Muscle of back (tissue), 13 donors: ENCODE measurements at places on chromosomes 6 and 20.
A peak's percentile ranks its signal among the peaks of the same experiment; 100 is the strongest.

DNA sequence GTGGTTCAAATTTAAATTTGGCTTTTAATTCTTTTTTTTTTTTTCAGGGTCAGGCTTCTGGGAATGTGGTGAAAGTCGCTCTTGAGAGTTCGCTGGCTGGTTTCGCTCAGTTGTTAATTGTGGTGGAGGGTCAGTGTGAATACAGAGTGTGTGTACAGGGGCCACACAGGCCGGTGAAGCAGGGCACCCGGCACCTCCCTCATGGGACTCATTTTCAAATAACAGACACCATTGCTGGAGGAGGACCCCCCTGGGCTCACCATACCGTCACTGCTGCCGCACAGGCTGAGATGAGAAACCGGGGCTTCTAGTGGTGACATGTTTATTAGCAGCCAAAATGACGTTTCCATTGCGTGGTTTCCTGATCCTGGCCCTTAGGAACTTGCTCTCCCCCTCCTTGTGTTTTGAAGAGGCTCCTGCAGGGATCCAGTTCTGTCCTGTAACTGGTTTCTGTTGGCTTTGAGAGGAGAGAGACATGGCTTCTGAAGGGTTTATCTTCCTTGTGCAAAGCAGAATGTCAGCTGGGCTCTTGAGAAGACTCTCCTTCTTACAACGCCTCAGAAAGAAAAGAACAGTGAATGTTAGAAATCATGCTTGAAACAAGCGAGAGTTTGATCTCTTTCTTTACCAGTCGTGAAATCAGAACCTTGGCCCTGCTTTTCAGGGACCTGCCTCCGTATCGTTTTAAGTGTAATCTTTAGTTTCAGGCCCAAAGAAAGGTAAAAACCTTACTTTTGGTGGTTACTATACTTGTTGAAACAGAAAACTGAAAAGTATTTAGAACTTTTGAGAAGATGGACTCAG is 37.8 kb downstream of the DUSP22 start:
- DNase-seq: no peak

GRCh38 chr6:125611573-125612344 is 137.7 kb upstream of the HEY2 start:
- peak; percentile 31 for DNase-seq

DNA sequence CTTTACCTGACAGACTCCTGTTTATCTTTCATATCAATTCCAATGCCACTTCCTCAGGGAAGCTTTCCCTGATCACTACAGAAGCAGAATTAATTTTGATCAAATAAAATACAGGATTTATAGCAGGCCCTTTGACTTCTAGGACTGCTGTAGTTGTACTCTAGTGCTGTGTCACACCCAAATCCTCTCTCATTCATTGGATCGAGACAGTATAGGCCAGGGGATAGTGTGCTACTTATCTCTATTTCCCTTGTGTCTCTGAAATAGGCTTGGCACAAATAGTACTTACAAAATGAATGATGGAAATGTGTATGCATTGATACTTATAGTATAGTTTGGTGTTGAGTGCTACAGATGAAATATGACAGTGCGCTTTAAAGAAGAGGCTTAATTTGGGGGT is 19.8 kb downstream of the RALY start:
- no peak for DNase-seq

GRCh38 chr6:52149076-52149475 is 37.1 kb upstream of the IL17A start:
- no peak for DNase-seq

GRCh38 chr20:57104651-57105204 is 161.7 kb downstream of the BMP7 start:
- no peak for DNase-seq

GRCh38 chr20:2302384-2303060 is 6.7 kb downstream of the TGM3 start:
- no peak for DNase-seq

- DNase-seq: no peak
Observed at GRCh38 chr6:151096255-151096612, 143.5 kb upstream of the AKAP12 start.

- DNase-seq: peak; percentile 90
Observed at GRCh38 chr6:163415620-163416556, 1.4 kb downstream of the QKI start.

- DNase-seq: no peak
Observed at GRCh38 chr6:33935439-33936080, 131.8 kb upstream of the MLN start.

- no peak for DNase-seq
Observed at GRCh38 chr6:9614778-9615177, 800.1 kb downstream of the TFAP2A start.

DNA sequence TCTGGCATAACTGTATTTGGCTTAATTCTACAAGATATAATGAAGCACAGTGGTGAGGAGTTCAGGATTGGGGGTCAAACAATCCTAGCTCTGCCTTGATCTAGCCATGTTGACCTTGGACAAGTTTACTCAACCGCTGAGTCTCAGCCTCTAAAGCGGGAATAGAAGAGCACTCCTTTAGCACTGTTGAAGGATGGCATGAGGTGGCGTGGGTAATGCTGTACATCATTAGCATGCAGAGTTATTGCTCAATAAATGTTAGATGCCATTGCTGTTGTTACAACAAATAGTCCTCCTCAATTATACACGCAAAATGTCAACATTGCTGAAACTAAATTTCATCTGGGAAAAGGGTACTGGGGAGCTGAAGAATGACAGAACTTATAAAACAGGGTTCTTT is 78.6 kb downstream of the KIF13A start:
- DNase-seq: no peak
